ENCODE measurements at places on chromosomes 3 and 15.

DNA sequence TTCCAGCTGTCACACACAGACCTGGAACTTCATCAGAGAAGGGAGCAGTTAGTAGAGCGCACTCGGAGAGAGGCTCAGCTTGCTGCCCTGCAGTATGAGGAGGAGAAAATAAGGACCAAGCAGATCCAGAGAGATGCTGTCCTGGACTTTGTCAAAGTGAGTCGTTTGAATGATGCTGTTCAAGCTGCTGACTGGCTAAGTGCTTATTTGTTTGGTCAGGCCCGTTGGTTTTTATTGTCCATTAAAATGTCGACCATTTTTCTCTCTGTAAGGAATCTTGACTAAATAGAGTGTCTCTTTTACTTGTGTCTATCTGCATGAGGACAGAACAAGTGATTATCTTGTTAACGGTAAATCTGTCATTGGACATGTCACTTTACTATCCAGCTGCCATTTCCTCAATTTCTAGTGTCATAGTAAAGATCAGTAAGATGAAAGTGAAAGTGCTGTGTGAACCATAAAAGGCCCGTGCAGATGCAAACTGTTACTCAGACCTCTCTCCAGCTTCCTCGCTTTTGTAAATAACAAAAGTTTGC is 56.9 kb downstream of the LRCH3 start:
- no peak for DNase-seq

DNA sequence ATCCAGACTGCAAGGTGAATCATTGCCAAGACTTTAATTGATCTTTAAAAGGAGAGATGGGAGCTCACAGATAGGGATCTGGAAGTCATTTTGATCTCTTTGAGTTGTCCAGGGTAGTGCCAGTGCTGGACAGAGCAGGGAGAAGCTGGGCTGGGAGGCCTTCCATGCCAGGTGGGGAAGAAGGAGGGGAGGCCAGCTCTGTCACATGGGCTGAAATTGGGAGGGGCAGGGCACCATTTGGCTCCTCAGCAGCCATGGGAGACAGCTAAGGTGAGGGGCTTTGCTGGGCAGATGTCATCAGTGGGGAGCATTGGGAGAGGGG is 23.4 kb downstream of the SMAD6 start:
- no peak for DNase-seq

- DNase-seq, result no peak
These were observed 106.2 kb downstream of the HERC1 start for GRCh38 chr15:63727542-63727941.

DNA sequence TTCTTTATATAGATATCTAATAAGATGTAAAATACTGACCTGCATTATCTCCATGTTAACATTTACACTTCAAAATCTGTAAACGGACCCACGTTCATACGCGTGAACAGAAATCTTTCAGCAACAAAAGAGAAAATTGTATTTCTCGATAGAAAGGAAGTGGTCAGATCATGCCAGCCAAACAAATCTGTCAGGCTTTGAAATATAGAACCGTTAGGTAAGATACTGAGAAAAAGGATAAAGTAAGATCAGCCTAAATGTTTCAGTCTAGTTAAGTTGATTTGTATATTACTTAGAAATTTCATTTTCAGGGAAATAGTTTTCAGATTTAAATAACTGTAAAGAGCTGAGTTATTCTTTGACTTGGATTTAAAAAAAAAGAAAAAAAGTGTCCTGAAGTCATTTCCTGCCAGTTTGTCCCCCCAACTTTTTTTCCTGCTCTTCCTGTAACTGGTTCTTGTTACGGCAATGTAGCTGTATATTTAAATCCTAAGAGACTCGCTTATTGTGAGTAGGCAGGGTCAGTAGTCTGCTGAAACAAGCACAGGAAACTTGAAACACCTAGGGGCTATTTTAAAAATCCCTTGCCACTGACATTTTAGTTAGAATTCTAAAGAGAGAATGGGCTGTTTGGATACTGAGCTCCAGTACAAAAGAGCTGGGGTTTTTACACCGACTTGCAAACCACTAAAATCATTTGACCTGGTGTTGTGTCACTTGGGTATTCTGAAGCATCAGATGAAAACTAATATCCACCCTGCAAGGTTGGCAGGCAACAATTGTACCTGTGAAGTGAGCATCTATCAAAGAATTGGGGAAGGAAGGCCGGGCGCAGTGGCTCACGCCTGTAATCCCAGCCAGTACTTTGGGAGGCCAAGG is 237.5 kb downstream of the UBE2E2 start:
- no peak for DNase-seq

DNA sequence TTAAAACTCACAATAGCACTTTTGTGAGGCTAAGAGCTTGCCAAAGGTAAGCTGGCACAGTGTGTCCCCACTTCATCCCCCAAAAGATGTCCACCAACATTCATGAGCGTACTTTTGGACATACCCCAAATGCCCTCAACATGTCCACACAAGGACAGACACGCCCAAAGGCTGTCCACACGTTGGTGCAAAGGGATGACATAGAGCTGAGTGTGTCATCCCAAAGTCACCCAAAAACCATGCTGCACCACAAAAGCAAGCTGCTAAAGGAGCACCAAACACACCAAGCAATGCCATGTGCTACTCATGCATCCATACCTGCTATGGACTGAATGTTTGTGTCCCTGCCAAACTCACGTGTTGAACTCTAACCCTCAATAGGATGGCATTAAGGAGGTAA is 57.9 kb downstream of the KLF13 start:
- no peak for DNase-seq

DNA sequence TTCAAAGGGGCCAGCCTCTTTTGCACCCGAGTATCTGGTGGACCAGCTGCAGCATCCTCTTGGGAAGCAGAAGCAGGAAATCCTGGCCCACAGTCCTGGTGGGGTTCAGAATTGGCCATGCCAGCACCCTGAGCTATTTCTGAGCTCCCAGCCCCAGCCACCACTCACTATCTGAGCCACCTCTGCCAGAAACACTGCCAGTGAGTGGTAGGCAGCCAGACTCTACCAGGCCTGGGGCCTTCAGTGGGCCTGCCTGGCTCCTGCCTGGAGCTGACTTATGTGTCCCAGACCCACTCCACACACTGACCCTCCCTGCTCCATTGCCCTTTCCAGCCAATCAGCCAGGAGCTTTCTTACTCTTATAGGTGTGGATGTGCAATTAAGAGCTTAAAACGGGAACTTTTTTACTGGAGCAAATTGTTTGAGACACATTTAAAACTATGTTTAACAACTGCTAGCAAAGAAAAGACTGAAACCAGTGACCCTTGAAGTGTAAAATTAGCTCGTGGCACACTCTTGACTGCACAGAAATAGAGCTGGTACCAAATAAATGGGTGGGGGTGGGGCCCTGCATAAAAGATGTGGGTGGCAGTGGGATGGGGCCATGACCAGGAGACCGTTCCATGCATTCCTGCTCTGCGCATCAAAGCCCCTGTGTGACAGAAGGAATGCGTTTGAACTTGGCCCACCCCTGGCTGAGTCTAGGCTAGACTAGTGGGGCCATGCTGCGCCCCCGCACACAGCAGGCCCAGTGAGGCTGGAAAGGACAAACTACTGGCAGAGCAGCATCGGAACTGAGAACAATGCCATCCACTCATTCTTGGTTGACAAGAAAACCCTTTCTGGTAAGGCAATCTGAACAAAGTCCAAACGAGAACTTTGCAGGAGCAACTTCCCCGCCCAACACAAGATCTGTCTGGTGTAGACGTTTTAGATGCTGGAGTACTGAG is 48.0 kb downstream of the CTNNB1 start:
- no peak for DNase-seq

DNA sequence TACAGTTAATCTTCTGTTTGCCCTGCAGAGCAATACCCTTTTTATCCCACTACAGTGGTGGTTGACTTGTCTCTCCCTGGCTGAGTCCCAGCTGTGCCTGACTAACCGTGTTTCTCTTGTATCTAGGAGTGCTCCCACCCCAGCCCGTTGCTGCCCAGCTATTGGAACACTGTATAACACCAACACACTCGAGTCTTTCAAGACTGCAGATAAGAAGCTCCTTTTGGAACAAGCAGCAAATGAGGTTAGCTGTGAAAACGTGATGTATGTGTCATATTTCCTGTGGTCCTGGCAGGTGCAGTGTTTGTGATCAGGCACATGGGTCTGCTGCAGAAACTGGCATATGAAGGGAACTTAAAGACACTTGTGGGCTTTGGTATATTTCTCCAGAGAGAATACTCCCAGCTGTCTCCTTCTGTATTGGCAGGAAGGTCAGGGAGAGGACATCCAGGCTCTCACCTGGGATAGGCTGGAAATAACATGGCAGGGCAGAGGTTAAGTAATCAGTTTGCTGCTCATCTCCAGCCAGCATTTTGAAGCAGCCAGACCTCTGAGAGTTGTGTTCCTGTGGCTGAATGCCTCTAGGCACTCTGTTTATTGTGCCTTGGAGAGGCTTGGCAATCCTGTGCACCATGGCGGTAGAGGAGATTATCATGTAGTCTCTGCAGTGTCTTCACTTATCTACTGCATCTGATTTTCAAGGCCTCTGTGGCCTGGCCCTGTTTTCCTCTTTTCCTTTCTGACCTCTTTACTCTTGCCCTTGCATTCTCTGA is 34.8 kb downstream of the ATG7 start:
- DNase-seq, result no peak
